ENCODE measurements at places on chromosomes 4 and X.

DNA sequence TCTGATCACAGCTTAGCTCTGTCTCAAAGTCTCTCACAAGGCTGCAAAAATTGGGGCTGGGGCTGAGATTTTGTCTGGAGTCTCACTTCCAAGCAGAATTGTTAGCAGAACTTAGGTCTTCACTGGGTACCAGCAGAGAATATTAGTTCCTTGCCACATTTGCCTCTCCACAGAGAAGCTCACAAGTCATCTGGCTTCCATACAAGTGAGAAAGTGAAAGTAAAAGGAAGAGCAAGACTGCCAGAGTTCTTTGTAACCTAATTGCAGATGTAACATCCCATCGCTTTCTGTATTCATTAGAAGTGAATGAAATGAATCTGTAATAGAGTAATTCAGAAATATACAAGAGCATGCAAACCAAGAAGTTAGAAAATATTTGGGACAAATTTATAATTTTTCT lies 624.1 kb upstream of the GNPDA2 start:
- peak; percentile 71 for DNase-seq

GRCh38 chrX:45421806-45422205 lies 221.1 kb upstream of the DIPK2B start:
- DNase-seq, result no peak

- DNase-seq, result no peak
These were observed 56.7 kb downstream of the NAF1 start for GRCh38 chr4:163109967-163110366.

DNA sequence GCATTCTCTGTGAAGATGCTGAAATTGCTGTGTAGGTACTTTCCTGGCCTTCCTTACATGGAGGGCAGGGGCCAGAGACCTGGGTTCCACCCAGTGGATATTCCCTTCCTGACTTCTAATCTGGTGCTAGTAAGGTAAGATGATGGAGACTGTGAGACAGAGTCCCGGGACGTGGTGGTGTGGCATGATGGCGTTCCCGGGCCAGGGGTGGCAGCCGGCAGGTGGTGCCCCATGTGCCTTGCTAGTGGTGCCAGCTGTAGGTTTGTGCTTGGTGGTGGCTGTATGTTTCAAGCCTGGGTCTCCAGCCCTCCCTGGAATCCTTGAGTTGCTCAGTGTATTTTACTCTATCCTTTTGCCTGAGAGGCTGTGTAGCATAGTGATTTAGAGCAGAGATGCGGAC lies 10.9 kb downstream of the STOX2 start:
- no peak for DNase-seq

GRCh38 chr4:188780028-188780427 lies 640.8 kb downstream of the TRIML1 start:
- no peak for DNase-seq

DNA sequence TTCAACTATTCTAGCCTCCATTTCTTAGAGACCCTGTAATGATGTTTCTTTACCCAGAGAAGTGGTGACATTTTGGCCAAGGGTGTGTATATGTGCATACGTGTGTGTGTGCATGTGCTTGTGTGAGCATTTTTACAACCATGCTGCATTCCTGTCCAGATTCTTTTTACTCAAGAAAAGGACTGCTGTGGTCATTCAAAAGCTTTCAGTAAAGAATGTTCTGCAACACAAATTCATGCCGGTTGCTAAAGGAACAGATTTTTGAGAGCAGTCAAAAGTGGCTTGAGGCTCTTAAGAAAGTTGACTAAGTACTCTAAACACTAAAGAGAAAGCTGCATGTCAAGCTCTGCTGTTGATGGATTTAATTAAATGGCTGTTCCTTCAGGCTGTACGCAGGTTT lies 65.0 kb upstream of the FMR1 start:
- DNase-seq, result no peak

DNA sequence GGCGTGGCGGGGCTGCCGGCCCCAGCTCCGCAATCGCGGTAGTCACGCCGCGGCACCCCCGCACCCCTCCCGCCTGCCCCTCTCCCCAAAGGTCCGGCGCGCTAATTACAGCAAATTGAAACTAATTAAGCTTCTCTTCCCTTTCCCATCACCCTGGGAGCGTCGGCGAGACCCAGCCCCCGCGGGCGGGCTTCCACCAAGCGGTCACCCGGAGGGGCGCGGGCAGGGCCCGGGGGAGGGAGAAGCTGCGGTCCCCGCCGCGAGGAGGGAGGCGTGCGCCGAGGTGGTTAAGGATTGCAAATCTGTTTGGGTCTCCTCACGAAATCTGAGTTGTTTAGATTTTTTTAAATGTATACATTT lies 13.1 kb downstream of the ARX start:
- DNase-seq, result no peak

- DNase-seq, result peak; percentile 61
These were observed 26.5 kb upstream of the XIAP start for GRCh38 chrX:123833387-123833786.

- DNase-seq, result no peak
These were observed 31.4 kb upstream of the RBPJ start for GRCh38 chr4:26289401-26289800.

DNA sequence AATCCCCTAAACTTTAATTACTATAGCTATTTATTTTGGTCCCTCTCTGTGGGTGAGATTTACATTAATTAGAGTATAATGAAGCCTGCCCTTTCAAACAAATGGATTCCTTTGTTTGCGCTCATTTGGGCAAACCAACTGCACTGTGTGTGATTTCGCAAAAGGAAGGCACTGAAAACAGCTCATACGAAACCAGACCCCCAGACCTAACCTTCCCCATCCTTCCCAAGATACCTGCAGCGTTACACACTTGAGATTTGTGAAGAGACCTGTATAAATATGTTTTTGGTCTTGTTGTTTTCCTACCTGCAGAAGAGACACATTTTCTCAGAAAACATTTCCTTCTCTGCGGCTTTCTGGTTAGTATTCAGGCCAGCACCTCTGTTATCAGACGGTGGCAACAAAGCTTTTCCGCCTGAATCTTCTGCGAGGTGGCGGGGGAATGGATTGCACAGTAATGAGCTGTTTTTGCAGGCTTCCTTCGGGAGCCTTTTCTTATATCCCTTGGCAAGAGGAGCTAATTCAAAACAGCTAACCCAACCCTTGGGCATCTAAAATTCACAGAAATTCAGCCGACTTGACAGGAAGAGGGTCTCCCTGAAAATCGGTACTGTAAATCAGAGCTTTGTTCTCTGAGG lies 47.6 kb downstream of the CBLL2 start:
- no peak for DNase-seq
